ENCODE measurements at places on chromosomes 7 and 10.
A peak's percentile ranks its signal among the peaks of the same experiment; 100 is the strongest.

- peak; percentile 81 for DNase-seq
These were observed 6.5 kb downstream of the VSIR start for GRCh38 chr10:71766717-71767419.

DNA sequence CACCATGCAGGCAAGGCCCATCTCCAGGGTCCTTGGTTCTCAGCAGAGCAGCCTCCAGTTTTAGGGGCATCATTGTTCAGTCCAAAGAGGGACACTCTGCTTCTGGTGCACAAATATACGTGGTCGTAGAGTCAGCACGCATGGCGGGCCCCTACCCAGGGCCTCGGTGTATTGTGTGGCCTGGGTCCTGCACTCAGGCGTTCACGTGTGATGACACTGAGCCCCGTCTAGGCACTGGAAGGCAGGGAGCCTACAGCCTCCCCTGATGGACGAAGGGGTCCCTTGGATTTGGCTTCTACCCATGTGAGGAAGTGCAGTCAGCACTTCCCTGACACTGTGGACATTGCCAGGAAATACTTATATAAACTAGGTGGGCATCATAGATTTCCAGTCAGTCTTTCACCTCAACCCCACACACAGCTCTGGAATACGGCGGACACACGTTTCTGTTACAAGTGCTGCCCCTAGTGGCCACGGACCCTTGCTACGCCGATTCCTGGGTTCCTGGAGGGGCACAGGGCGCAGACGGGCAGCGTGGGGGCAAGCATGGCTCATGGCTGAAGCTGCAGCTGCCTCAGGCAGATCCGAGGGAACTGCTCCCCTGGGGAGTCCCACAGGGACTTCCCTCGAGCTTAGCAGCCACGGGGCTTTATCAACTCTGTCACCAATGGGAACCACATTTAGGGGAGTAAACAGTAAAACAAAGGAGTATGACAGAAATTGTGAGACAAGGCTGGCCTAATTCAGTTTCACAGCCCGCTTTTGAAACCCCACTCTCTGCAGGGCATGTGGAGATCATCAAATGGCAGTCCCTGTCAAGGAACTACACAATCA is 25.4 kb downstream of the AIFM2 start:
- DNase-seq: no peak

- no peak for DNase-seq
These were observed 39.5 kb upstream of the OPN4 start for GRCh38 chr10:86614853-86615252.

DNA sequence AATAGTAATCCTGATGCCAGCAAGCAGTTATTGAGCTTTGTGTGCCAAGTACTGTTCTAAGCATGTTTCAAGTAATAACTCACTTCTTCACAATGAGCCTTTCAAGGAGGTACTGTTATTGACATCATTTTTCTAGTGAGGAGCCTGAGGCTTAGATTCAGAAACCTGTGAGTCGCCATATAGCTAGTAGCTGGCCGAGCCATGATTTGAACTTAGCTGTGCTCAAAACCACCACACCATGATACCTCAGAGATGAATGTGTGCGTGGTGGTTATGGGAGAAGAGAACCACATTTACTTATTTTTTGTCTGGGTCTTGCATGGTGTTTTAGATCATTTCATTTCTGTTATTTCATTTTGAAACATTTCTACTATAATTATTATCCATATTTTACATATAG is 578.9 kb downstream of the AUTS2 start:
- DNase-seq: no peak

GRCh38 chr7:124801330-124801895 is 35.8 kb upstream of the GPR37 start:
- no peak for DNase-seq

GRCh38 chr7:19557726-19558465 is 150.9 kb downstream of the POLR1F start:
- DNase-seq: no peak

- no peak for DNase-seq
These were observed 5.3 kb downstream of the PITX3 start for GRCh38 chr10:102236006-102236405.

GRCh38 chr10:63977329-63977923 is 456.2 kb downstream of the REEP3 start:
- DNase-seq: peak; percentile 40

DNA sequence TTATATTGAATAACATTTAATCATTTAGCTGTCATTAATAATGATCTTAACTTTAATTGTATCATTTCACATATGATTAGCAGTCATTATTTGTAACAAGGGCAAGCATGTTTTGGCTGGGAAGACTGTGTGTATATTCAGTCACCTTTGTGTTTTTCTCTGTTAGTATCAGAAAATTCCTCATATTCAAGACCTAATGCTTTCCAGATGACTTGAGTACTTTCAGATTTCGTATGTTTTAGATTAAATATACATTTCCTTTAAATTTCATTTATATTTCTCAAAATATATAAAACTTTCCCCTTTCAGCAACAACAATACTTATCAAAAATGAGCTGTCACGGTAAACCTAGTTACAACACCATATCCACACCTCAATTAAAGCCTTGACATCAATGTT is 6.3 kb upstream of the CACNA2D1 start:
- no peak for DNase-seq

DNA sequence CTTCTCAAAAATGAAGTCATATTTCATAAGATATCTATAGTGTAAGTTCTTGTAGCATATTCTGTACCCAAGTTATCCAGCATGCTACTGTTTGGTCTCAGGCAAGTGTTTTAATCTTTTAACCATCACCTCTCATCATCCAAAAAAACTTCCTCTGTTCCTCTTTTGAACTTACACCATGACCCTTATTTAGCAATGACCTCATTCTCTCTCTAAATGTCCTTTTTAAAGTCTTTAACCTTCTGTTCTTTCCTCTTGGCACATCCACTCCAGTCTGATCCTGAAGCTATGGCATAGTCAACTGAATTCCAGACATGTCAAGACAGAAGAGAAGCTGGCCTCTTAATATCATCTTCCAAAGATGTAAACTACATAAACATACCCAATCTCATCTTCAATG is 26.2 kb downstream of the PPP3CB start:
- DNase-seq: no peak

GRCh38 chr7:11613292-11613930 is 218.6 kb downstream of the THSD7A start:
- DNase-seq: no peak

DNA sequence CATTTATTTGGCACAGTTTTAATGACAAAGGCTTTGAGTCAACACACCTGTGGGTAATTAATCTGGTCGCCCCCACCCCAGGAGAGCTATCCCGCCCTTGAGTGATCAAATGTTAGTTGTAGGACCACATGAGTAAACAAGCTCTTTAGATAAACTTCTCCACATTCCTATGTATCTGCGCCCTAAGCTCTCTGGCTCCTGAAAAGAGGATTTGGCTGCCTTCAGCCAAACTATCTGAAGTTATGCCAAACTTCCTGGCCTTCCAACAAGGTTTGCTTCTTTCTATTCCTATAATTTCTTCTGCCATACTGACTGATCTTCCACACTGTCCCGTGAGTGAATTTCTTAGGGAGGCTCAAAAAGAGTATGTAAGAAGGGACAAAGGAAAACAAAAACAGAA is 134.2 kb downstream of the RALA start:
- DNase-seq: no peak

DNA sequence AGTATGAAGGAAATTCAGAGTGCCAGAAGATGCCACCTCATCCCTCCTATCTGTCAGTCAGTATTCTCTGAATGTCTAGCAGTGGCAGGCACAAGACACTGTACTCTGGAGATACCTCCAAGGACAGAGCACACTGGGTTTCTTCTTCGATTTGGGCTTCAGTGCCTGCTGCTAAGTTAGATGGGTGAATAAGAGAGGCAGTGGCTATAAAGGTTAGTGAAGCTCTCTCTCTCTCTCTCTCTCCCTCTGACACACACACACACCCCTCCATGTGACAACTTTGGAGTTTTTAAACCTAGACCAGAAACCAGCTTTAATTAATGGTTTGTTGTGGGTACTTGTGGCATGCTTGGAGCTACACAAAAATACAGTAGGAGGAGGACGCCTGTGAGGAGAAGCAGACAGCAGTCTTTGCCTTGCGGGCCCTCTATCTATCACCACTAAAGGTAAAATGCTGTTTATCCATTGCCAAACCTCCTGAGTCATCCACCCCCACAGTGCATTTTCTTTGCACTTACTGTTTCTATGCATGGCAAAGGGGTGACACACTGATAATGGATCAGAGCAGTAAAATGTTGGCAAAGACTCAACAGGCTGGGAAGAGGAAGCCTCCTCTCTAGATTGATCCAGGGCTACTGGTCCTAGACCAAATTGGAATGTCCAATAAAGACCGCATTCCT is 102.5 kb downstream of the TRIL start:
- DNase-seq: peak; percentile 24

- DNase-seq: no peak
These were observed 6.8 kb upstream of the SLK start for GRCh38 chr10:103960103-103960502.

Measured in 8988T (cell line).